WTC11 (cell line): ENCODE measurements at places on chromosomes 4 and X. TPM values are rescaled to one million over a fixed set of nuclear protein-coding genes. Genes with fewer than 3 reads are reported as not detected.

- no peak for DNase-seq
Observed at GRCh38 chr4:176775338-176775737, 17.4 kb downstream of the VEGFC start.

DNA sequence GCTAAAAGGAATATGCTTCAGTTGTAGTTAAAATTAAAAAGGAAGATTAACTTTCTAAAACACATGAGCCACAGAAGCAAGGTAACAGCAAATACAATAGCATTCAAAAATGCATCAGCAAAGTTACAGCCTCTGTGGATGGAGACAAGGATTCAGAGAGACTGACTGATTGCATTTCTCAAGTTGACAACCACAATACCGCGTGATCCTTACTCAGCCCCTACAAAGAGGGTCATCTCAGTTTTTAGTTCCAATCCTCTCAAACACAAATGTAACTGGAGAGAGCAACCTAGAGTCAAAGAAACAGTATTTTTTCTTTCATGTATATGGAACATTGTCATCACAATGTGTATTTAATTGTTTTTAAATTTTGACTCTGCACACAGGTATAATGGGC is 14.2 kb upstream of the C1QTNF7 start:
- no peak for DNase-seq

GRCh38 chrX:77925764-77926163 is 15.3 kb downstream of the ATP7A start:
- no peak for DNase-seq

The USP38 gene
- total RNA-seq: 9.9 to 10.3 TPM (median 10.0 TPM) in 3 replicates
